ENCODE measurements at places on chromosomes 7 and 10.

GRCh38 chr10:132069122-132069848, 3.5 kb downstream of the JAKMIP3 start:
- DNase-seq: no peak

DNA sequence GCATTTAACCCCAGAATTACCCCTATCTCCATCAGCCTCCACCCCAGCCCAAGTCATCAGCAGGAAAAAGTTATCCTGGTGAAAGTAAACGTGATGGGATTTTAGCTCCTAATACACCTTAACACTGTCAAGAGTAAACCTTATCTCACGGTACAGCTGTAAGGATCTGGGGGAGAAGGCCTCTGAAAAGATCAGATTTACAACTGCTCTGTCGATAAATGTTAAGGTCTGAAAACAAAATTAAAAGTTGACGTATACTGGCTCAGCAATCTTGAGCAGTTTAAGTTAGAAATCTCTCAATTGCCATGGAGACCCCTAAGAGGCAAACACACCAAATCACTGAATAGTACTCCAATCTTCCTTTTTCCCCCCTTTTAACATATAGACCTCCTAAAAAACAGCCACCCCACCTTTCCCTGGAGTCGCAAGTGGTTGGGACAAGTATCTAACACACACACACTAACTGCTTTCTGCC, 6.1 kb downstream of the SKAP2 start:
- no peak for DNase-seq

GRCh38 chr7:108136191-108136688, 6.1 kb upstream of the LAMB4 start:
- no peak for DNase-seq

DNA sequence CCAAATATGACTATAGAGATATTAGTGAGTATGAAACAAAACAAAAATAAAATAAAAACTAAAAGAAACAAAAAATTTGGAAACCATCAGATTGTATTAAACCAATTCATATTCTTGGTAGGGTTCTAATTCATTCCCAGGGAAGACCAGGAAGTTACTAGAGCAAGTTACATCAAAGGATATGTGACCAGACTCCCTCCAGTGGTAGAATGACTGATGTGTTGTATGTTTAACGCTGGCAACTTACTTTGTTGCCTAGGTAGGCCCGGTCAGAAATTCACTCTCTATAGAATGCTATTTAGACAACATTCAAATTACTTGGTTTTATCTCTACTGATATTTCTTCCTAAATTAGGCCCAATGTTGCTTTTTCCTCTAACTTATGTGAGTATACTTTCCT, 5.2 kb downstream of the PHYHIPL start:
- DNase-seq: no peak

DNA sequence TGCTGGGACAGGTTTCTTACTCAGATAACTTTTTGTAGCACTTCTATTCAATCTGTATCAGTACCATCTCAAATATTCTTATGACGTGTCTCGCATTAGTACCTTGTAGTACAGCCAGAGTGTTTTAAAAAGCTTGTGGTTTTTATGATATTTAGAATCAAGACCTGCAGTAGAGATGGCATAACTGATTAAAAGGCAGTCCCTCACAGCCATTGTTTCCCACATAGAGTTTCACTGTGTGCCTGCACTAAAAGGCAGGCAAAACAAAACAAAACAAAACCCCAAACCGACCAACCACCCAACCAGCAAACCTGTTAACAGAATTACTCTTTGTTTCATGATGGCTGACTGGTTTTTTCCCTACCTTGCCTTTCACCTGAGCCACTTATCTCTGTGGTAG, 221.3 kb upstream of the DGKB start:
- no peak for DNase-seq

GRCh38 chr7:87413951-87414793, 61.3 kb downstream of the ABCB4 start:
- DNase-seq: no peak

DNA sequence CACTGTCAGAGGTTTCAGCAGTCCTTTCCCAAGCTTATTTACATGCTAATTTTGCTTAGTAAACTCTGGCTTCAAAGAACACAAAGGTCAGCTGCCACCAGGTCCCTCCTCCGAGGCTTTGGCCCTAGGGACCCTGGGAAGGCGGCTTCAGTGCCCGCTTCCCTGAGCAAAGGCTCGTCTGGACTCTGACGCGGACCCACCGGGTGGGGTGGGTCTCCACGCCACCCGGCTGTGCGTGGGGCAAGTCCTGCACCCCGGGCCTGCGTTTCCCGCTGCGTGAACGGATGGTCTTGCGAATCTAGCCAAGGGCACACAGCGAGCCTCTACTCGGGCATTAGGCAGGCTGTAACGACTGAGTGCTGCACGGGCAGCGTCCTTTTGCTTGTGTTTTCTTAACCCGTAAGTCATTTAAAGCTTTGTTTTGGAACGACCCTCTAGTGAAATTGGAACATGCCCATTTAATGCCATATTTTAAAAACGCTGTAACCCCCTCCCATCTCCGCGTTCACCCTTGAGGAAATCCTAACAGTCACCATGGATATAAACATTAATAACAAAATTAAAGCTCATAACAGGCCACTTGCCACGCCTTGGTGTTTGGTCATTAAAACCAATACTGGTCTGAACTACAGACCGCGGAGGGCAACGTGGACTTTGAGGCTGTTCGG, 828 bp downstream of the BNIP3 start:
- no peak for DNase-seq

DNA sequence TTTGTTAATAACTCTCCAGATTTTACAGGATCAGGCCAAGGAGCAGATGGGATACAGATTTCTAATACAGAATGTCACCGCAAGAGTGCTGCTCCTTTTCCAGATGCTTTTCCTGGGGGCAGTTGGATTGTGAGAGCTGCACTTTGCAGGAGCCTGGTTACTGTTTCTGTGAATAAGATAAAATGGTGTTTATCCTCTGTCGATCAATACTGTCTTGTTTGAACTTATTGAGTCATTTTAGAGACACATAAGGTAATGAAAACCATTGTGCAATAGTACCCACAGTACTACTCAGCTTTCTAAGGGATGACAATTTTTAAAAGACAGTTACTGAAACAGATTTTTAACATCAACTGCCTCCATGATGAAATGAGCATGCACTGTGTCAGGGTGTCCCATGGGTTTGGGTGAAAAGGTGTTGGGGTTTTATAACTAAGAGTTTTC, 2.9 kb downstream of the A1CF start:
- DNase-seq: no peak

DNA sequence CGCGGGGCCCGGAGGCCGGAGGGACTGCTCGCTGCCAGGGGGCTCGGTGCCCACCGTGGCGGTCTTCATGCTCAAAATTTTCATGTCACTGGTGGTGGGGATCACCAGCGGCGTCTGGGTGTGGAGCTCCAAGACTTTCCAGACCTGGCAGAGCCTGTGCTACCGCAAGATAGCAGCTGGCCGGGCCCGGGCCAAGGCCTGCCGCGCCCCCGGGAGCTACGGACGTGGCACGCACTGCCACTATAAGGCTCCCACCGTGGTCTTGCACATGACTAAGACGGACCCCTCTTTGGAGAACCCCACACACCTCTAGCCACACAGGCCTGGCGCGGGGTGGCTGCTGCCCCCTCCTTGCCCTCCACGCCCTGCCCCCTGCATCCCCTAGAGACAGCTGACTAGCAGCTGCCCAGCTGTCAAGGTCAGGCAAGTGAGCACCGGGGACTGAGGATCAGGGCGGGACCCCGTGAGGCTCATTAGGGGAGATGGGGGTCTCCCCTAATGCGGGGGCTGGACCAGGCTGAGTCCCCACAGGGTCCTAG, 2.0 kb downstream of the FZD9 start:
- no peak for DNase-seq

DNA sequence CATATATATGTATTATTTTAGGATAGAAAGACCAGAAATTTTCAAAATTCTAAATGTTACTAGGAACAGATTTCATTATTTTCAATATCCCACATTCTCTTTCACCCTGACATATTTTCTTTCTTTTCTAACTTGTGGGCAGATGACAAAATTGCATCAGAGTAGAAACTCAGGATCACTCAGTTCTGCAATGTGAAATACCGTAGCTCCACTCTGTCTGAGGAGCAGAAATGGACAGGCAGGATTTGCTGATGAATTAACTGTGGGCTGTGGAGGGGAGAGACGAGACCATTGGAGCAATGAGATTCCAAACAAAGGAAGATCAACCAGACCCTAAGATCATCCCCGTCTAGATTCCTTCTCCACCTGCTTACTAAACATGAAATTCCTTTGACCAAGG, 37.0 kb upstream of the SVOPL start:
- no peak for DNase-seq

GRCh38 chr7:158856883-158857668, 718 bp downstream of the DYNC2I1 start:
- no peak for DNase-seq

GRCh38 chr10:86361156-86362128, 5.2 kb downstream of the GRID1 start:
- DNase-seq: no peak

- no peak for DNase-seq
These were observed 3.6 kb upstream of the HOXA11 start for GRCh38 chr7:27188386-27189294.
